NCI-H1105 treated with DMSO at 0.1 percent for 48 hours (cell line): ENCODE measurements at places on chromosomes 16 and 17.
A peak's percentile ranks its signal among the peaks of the same experiment; 100 is the strongest.

DNA sequence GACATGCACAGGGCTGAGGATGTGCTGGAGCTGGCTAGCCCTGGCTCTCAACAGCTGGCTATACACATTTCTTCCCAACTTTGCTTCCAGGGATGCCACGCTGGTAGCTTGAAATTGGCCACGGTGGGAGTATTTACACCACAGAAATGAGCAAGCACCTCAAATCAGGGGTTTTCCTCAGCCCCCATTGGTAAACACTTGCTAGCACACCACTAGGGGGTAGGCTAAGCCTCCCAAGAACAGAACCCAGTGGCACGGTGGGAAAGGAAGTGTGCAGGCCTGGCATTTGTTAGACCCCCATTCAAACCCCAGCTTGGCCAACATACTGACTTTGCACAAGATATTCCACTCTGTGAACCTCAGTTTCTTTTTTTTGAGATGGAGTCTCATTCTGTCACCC lies 12.9 kb downstream of the DRC3 start:
- no peak for DNase-seq

- no peak for DNase-seq
These were observed 36.9 kb downstream of the TBX4 start for GRCh38 chr17:61488878-61489718.

DNA sequence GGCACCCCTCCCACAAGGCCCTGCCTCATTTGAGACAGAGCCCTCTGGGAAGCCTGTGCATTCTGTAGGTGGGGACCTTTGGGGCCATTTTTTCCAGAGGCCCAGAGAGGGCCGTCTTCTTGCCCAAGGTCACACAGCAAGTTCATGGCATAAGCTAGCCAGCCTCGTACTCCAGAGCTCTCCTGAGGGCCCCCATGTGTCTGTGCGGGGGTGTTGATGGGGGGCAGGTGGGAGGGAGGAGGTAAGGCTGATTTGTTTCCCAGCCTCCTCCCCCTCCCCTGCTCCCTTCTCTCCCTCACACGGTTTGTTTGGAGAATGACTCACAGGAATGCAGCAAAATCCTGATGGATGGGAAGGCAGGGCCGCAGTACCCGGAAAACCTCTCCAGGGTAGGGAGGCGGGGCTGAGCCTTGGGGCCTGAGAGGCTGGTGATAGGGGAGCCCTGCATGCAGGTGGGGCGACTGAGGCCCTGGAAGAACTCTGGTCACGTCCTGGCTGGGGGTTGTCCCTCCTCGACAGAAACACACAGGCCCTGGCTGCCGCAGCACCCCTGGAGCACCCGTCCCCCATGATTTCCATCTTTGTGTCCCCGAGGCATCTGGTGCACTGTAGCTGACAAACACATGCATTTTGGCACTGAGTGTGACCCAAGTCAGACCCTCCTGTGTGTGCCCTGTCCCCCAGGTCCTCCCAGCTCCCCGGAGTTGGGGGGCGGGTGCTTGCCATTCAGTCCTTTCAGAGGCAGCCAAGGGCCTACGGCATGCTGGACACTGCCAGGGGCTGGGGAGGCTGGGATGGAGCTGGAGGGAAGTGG lies 29.7 kb downstream of the RAI1 start:
- no peak for DNase-seq

DNA sequence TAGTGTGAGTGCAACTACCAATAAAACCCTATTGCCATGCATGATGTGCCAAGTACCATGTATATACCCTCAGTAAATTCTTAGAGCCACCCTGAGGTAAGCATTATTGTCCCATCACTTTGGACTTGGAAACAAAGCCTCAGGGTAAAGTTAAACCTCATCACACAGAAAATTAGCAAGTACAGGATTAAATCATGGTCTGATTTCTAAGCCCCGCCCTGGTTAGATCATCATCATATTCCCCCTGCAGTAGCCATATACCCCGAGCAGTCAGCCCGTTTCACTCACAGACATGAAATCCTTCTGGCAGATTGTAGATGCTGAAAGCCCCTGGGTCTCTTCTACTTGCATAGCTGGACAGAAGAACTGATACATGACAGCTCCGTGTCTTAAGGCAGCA lies 4.8 kb downstream of the ZP2 start:
- no peak for DNase-seq

DNA sequence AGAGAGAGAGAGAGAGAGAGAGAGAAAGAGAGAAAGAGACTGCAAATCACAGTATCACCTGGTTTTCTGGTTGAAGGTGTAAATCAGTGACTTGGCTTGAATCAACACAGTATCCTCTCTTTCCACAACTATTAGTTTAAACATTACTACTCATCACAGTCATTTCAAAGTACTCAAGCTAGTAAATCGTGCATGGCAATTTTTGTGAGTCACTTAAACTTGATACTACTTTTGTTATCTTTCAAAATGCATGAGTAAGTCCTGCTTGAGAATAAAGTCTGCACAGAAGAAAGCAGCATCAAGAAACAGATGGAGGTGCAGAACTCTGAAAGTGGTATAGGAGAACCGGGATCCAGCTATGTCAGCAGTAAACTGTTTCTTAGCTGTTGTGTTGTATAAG lies 535.4 kb downstream of the CDH8 start:
- DNase-seq = no peak

GRCh38 chr17:73690676-73691075 lies 46.4 kb upstream of the SDK2 start:
- DNase-seq = no peak

DNA sequence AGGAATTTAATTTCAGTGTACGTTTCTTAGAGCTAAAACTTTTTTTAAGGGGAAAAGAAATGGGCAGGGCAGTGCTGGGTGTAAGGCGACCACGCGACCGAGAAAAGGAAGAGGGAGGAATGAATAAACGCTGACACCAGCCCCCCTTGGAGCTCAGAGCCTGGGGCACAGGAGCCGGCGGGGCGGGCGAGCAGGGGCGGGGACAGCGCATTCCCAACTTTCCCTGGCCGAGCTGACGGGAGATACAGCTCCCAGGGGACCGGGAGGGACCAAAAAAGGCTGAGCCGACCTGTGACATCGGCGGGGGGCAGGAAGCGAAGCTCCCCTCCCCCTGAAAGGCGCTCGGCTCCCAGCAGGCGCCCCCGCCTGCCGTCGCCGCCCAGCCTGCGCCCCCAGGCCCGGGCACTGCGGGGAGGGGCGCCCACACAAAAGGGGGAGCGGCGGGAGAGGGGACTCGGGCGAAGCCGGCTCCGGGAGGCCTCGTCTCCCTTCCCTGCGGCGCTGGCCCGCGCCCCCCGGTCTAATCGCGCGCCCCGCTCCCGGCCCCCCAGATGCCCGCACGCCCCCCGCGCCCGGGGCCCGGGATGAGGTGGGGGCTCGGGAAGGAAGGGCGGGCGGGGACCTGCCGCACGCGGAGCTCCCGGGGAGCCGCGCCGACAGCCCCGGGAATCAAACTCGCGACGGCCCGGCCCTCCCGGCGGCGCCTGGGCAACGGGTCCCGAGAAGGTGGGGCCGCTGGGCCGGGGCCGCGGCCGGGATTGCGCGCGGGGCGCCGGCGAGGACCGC lies 622 bp downstream of the CUEDC1 start:
- DNase-seq = peak; percentile 52

DNA sequence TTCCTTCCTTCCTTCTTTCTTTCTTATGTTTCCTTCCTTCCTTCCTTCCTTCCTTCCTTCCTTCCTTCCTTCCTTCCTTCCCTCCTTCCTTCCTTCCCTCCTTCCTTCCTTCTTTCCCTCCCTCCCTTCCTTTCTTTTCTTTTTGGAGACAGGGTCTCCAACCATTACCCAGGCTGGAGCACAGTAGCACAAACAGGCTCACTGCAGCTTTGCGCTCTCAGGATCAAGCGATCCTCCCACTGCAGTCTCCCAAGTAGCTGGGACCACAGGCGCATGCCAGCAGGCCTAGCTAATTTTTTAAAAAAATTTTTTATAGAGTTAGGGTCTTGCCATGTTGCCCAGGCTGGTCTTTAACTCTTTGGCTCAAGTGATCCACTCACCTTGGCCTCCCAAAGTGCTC lies 31.8 kb upstream of the ZKSCAN2 start:
- no peak for DNase-seq

DNA sequence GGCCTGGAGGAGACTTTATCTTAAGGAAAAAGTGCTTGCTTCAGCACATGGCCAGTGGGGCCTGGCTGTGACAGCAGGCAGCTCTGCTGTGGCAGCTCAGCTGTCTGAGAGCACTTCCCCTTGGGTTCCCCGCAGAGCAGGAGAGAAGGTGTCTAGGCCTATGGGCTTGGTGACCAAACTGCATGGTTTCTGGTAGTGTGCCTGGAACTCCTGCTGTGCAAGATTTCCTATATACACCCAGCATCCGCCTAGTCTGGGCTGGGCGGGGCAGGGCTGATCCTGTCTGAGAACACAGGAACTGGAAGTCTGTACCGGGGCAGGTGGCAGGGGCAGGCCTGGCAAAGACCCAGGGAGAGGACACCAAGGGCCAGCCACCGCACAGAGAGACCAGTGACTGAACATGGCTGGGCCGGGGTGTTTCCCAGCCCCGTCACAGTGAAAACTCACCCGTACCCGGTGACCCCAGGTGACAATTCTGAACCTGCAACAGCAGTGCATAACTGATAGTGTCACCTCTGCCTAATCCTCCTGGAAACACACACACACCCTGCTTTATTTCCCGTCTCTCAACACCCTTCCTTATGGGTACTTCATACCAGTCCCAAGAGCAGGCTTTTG lies 39.3 kb downstream of the CHD9 start:
- no peak for DNase-seq

DNA sequence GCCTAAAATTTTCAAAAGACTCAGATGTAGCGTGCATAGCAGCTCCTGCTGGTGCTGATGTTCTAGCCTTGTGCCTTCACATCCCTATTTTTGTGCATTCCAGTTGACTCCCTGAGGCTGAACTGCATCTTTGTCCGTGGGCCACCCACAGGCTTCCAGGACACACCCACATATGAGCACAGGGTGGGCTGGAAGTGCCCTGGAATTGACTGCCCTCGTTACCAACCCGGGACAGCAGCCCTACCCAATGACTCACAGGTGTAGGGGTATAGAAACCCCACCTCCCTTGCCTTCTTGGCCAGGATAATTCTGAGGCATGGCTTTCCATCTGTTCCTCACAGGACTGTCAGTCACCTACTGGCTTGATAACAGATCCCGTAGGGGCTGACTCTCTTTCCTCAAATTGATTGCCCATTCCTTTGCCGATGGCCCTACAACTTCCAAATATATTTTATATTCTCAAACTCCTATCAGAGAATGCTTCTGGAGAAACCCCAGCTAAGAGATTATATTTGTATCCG lies 65.9 kb upstream of the CDH13 start:
- no peak for DNase-seq
